ENCODE measurements at places on chromosomes 3 and 15.

- H3K4me1 ChIP-seq: peaks cover 4% of the 10 kb centered on the region
- H3K27ac ChIP-seq: no peak overlapping the region
- peaks cover 16% of the 10 kb centered on the region for H3K27me3 ChIP-seq
- DNase-seq: no peak
- H3K4me3 ChIP-seq: no peak overlapping the region
Observed at GRCh38 chr3:98171071-98171470, 4.6 kb downstream of the OR5H15 start.

GRCh38 chr3:128487813-128488635, 5.0 kb downstream of the GATA2 start:
- H3K27ac ChIP-seq: no peak overlapping the region
- no peak for DNase-seq
- peak overlapping the region; percentile 67 for H3K4me3 ChIP-seq

DNA sequence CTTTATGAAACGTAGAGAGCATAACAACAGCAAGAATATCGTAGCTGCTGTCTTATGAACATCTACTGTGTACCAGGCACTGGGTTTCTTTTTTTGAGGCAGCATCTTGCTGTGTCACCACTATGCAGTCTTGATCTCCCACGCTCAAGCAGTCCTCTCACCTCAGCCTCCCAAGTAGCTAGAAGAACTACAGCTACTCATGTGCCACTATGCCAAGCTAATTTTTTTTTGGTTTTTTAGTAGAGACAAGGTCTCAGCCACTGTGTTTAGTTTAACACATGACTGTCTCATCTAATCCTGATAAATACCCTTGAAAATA, 129.9 kb downstream of the VGLL4 start:
- no peaks in the 10 kb centered on the region for H3K27me3 ChIP-seq
- DNase-seq: no peak
- H3K4me1 ChIP-seq: peaks cover 4% of the 10 kb centered on the region
- no peak overlapping the region for H3K27ac ChIP-seq

DNA sequence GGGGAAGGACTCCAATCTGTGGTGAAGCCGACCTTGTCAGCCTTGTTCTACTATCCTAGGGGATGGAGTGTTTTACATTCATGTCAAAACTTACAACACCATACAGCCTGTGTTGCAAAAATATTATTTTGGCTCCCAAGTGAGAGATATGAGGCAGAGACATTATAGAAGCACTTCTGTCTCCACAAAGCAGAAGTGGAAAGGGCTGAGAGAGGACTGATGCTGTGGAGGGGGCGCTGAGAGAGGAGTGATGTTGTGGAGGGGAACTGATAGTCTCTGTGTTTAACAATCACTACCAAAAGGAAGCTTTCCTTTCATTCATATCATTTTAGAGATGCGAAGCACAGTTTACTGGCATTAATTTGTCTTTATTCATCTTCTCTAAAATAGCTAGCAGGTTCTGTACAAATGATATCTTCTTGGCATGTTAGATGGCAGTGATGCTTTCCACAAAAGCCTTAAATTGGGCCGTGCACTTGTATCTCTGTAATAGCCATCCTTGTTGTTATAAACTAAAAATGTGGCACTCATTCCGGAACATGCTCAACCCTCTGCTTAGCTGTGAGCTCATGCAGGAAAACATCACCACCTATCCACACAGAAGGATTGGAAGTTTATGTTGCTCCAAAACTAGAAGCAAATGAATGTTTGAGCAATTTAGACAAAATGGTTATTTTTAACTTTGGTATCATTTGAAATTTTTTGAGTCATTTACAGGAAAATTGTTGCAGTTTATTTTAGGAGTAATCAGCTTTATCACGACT, 134.6 kb upstream of the TP63 start:
- no peak for DNase-seq
- H3K4me1 ChIP-seq: no peaks in the 10 kb centered on the region
- no peak overlapping the region for H3K27ac ChIP-seq
- H3K36me3 ChIP-seq: no peaks in the 10 kb centered on the region
- no peaks in the 10 kb centered on the region for H3K27me3 ChIP-seq
- no peak overlapping the region for H3K4me3 ChIP-seq

DNA sequence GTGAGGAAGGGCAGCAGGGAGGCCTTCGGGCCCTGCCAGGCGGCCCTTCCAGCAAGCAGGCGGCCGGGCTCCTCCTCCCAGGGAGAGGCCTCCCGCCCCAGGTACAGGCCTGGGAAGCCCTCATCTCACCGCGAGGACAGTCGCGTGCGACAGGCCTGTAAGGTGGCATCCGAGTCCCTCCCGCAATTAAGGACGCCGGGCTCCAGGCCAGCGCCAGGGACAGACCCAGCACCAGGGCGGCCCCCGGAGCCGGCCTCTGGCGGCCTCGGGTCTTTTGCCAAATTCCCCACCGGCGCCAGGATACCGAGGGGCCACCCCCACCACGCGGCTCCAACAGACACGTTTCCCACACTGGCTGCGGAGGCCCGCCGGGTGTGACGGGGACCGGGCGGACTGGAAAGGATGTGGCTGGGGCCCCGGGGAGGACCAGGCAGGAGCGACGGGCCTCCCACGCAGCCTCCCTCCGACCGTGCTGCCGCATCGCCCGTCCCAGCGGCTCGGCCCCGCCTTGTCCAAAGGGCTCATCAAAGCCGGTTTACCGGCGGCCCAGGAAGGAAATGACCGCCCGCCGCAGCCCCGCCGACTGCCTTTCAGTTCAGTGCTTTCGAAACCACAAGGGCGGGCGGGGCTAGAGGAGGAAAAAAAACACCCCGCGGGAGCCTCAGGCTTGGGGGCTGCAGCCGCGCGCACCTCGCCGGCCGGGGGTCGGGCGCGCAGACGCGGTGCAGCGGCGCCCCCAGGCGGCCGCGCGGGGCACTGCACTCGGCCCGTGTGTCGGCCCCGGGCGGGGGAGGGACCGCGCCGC, 11.3 kb downstream of the XXYLT1 start:
- H3K27ac ChIP-seq: peak overlapping the region; percentile 85
- H3K4me3 ChIP-seq: peak overlapping the region; percentile 67
- peaks cover 14% of the 10 kb centered on the region for H3K4me1 ChIP-seq
- peaks cover 9% of the 10 kb centered on the region for H3K36me3 ChIP-seq
- peak; percentile 83 for DNase-seq

GRCh38 chr15:33852094-33852493, 116.2 kb upstream of the CHRM5 start:
- no peak for DNase-seq
- no peak overlapping the region for H3K4me3 ChIP-seq
- H3K4me1 ChIP-seq: no peaks in the 10 kb centered on the region
- H3K27ac ChIP-seq: no peak overlapping the region
- peaks cover 2% of the 10 kb centered on the region for H3K36me3 ChIP-seq

- H3K27ac ChIP-seq: no peak overlapping the region
- no peaks in the 10 kb centered on the region for H3K27me3 ChIP-seq
- no peak overlapping the region for H3K4me3 ChIP-seq
- no peaks in the 10 kb centered on the region for H3K36me3 ChIP-seq
- H3K4me1 ChIP-seq: no peaks in the 10 kb centered on the region
Observed at GRCh38 chr3:88596451-88596850, 446.7 kb downstream of the C3orf38 start.

- no peaks in the 10 kb centered on the region for H3K36me3 ChIP-seq
- H3K27ac ChIP-seq: no peak overlapping the region
- peaks cover 15% of the 10 kb centered on the region for H3K27me3 ChIP-seq
- no peak for DNase-seq
- no peaks in the 10 kb centered on the region for H3K4me1 ChIP-seq
Observed at GRCh38 chr15:98395974-98396610, 252.2 kb upstream of the IGF1R start.

DNA sequence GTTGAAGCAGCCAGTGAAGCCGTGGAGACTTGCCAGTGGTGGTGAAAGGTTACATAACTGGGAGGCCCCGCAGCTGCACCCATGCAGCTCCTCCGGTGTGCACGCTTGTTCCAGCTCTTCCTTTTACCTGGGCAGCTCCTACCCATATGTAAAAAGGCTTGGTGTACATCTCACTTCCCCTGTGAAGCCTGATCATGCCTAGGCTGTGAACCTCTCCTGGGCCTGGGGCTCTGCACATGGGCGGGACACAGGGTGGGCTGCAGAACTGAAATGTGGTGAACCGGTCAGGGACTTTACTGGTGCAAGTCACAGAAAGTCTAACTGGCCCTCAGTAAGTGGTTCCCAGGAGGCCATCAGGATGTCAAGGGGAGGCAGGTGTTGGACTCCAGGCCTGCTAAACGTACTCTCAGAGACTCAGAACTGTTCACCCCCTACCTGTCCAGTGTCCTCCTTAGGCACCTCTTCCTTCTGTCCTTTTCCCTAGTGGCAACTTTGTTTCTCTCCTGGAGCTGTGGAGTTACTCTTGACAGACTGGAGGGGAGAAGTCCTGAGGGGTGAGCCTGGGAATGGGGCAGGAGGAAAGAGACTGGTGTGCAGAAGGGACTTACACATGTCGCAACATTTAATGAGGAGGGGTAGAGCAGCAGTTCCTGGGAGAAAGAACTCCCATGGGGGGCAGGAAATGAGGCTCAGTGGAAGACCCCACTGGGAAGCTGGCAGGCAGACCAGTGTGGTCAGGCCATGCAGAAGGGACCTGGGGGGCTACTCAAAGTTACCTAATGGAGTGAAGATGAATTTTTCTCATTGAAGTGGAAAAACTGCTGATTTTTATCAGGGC, 148.1 kb downstream of the EEFSEC start:
- peaks cover 5% of the 10 kb centered on the region for H3K4me1 ChIP-seq
- no peaks in the 10 kb centered on the region for H3K27me3 ChIP-seq
- peak; percentile 2 for DNase-seq

DNA sequence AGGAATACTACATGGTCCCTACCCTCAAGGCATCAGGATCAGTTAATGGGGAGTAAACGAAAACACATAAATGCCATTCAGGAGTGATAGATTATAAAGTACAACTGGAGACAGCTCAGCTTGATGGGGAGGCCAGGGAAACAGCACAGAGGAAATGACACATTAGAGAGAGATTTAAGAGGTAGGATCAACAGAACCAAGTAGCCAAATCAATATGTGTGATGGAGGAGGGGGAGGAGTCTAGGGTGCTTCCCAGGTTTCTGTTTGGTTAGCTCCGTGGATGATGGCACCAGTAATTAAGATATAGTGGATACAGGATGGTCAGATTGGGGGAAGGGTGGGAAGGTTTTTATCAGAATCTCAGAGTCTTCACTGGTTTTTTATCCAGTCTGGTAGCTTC, 229.5 kb upstream of the ROPN1 start:
- H3K4me3 ChIP-seq: no peak overlapping the region
- H3K4me1 ChIP-seq: no peaks in the 10 kb centered on the region
- no peaks in the 10 kb centered on the region for H3K36me3 ChIP-seq
- no peak overlapping the region for H3K27ac ChIP-seq

DNA sequence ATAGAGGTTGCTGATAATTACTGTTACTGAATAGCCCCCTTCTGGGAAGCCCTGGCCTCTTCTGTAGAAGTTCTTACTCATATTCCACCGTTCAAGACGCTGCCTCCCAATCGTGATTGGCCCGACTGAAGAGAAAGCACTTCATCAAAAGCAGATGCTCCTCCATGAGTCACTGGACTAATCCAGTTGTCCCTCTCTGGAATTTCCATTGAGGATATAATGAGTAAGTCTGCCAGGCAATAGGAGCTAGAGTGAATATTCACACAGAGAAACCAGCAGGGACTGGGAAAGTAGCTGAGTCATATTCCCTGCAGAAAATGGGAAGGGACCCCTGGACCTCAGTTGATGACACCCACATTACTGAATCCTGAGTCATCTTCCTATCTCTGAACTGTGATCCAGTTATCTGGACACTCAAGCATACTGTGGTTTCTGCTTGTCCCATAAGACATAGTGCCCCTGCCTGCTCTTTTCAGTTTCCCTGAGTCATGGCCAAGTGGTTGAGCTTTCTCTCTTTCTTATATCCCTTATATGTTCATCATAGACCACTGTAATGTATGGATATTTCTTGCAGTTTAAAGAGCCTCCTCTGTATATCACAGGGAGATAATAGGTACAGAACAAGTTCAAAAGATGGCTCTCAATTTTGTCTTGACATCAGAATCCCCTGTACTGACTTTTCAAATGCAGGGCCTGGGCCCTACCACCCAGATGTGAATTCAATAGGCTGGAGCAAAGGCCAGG, 151.2 kb upstream of the CDIN1 start:
- no peaks in the 10 kb centered on the region for H3K27me3 ChIP-seq
- H3K27ac ChIP-seq: no peak overlapping the region
- no peaks in the 10 kb centered on the region for H3K36me3 ChIP-seq
- no peak for DNase-seq
- no peaks in the 10 kb centered on the region for H3K4me1 ChIP-seq

DNA sequence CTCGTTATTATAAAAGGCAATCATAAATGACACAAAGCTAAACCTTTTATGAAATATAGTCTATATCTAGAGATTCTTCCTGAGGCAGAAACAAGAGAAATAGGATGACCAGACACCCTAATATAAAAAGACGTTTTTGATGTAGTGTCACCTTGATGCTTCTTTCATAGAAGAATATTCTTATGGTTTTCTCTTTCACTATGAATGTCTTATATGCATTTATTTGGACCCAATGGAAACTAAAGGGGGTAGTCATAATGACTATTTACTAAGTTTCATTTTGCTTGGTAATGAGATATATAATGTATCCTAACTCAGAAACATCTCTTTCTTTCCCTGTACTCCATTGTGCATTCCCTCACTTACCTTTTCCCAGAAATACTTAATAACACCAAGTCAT, 393.9 kb downstream of the RAP2B start:
- DNase-seq: no peak
- no peak overlapping the region for H3K4me3 ChIP-seq
- H3K4me1 ChIP-seq: no peaks in the 10 kb centered on the region
- H3K27ac ChIP-seq: no peak overlapping the region
- no peaks in the 10 kb centered on the region for H3K36me3 ChIP-seq

DNA sequence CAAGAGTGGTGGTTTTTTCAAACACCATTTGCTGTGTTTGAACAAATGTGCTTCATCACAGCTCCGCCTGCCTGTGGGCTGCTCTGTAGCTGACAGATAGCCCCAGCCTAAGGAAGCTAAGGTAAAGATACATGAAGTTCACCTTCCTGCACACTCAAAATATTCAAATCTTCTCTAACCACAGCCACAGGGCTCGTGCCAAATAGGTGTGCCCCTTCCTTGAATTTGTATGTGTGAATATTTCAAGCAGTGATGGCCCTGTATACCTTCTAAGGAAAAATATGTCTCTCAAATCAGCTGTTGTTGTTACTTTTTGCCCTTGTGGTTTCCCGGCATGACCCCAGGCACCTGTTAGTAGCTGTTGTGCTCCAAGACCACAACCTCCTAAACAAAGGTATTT, 92.8 kb downstream of the CCNL1 start:
- no peaks in the 10 kb centered on the region for H3K27me3 ChIP-seq
- peak overlapping the region; percentile 36 for H3K27ac ChIP-seq
- H3K4me1 ChIP-seq: peaks cover 44% of the 10 kb centered on the region
- H3K4me3 ChIP-seq: peak overlapping the region; percentile 60

DNA sequence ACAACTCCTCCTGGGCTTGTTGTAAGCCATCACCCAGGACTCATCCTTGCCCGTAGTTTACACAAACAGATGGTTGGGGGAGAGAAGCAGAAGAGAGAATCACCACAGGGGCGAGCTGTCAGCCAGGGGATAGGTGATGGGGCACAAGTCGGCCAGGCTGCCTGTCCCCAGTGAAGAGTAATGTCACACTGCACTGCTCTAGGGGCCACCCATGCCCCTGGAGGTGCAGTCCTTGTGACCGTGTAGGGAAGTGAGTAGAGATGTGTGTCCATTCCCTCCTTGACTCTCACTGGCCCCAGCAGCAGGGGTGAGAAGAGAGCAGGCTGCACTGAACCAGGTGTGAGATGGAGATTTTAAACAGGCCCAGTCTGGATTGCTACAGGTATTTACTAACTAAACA, 17.1 kb upstream of the PRSS50 start:
- DNase-seq: no peak
- peaks cover 57% of the 10 kb centered on the region for H3K27me3 ChIP-seq
- H3K4me3 ChIP-seq: no peak overlapping the region
- H3K27ac ChIP-seq: no peak overlapping the region
- no peaks in the 10 kb centered on the region for H3K4me1 ChIP-seq

All from central memory CD8-positive, alpha-beta T cell (primary cell).